NCI-H526 (cell line): ENCODE measurements at places on chromosomes 5 and 9.

- peak; percentile 77 for DNase-seq
Measured at GRCh38 chr5:10695055-10695649, 65.9 kb downstream of the DAP start.

DNA sequence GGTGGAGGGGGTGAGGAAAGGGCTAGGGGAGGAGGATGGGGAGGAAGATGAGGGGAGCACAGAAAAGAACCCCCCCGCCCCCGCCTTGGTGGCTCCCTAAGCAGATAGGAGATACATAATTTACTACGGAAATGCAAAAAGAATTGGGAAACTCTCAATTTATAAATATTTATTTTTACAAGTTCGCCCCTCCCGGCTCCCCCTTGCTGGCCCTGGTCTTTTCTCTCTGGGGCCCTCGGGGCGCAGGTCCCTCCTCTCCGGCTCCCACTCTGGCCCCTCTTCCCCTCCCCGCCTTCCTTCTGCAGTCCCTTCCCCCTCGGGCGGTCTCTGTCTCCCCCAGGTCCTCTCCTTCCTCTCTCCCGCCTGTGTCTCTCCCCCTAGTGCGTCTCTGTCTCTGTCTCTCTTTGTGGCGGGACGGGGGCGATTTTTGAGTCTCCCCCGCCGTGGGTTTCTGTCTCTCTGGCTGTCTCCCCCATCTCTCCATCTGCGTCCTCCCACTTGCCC lies 173.6 kb upstream of the IER5L start:
- peak; percentile 28 for DNase-seq

DNA sequence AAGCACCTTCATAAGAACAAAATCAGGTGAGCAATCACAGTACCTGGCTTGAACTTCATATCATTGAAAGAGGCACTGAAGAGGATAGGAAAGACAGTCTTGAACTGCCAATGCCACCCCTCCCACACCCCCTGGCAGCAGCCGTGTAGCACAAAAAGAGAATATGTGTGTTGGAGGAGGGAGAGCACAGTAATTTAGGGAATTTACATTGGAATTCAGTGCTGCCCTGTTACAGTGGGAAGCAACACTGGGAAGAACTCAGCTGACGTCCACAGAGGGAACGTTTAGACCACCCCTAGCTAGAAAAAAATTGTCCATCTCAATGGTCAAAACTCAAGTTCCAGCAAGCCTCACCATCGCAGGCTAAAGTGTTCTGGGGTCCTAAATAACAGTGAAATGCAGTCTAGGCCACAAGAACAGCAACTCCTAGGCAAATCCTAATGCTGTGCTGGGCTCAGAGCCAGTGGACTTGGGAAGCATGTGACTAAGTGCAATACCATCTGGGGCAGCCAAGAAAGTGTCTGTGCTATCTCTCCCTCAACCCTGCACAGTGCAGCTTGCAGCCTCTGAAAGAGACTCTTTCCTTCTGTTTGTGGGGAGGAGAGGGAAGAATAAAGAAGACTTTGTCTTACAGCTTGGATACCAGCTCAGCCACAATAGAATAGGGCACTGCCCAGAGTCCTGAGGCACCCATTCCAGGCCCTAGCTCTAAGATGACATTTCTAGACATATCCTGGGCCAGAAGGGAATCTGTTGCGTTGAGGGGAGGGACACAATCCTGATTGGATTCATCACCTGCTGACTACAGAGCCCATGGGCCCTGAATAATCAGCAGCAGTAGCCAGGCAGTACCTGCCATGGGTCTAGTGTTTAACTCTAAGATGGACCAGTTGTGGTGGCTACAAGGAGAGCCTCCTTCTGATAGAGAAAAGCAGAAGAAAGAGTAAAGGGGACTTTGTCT lies 62.1 kb upstream of the VLDLR start:
- no peak for DNase-seq

GRCh38 chr5:14824499-14824898 lies 47.1 kb downstream of the ANKH start:
- no peak for DNase-seq

- peak; percentile 22 for DNase-seq
Measured at GRCh38 chr5:59673438-59674058, 220.0 kb downstream of the PDE4D start.

DNA sequence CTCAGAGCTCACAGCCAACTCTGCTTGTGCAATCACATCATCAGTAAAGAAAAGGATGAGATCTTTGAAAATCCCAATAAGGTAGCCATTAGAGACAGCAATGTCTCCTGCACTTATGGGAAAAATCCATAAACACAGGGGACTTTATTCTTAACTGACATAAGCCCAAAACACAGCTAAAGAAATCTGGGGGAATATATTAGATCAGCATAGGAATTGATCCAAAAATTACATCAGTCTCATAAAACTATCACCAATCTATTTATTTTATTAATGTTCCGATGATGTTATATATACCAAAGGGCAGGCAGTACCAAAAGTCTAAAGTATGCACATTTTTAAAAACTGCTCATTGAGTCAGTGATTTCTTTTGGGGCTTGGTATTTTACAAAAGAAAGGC lies 6.9 kb downstream of the MRPS27 start:
- no peak for DNase-seq

DNA sequence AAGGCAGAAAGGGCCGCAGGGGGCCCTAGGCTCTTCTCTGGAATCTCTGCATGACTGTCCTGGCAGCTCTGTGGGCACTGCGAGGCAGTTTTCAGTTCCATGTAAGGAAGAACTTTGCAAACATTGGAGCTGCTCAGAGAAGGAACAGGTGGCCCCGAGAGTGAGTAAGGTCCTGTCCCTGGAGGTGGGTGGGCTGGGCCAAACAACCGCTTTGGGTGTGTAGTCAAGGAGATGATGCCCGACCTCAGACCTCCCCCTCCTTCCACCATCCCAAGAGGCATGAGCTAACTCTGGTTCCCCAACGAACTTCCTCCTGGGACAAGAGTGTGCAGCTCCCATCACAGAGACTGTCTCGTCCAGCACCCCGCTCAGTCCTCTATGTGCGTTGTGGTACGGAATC lies 20.5 kb downstream of the CSF1R start:
- DNase-seq = no peak

DNA sequence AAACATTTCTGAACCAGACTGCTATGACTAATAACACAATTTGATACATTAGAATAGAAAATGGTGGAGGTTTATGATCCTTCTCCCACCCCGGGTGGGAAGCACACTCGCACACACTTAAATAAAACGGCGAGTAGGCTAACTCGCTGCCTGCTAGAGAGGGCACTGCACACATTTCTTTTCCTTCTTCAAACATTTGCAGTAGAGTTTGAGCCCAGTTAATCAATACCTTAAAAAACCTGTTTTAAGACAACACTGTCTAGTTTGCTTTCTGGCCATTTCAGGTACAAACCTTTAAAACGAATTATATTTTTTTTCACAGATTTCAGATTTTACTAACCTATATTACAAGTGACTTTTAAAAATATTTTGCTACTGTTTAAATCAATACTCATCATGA lies 63.5 kb downstream of the EFNA5 start:
- peak; percentile 40 for DNase-seq

DNA sequence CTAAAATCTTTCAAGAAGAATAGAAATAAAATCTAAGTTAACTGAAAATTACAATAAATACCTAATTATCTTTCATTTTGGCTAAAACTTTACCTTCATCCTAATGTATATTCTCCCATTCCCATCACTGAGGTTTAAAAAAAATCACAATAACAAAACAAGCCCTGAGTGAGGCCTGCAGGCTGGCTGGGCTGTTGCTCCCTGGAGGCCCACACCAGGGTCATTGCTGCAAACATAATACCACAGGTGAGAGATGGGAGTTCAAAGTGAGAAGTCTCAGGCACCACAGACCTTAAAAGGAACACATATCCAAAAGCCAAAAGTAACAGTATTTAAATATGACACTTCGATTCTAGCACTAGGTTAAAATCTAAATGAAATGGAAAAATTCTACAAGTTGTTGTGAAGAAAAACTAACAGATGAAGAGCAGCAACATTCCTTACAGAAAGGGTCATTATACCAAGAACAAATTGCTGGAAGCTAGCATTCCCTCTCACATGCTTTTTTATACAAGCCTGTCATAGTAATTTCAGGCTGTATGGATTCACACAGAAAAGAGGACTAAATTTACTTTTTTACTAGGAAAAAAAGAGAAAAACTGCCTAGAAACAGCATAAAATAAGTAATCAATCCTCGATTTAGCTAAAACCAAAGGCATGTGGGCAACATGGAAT lies 57.8 kb downstream of the AUH start:
- DNase-seq = no peak

GRCh38 chr9:20200991-20201431 lies 412.2 kb upstream of the SLC24A2 start:
- no peak for DNase-seq

DNA sequence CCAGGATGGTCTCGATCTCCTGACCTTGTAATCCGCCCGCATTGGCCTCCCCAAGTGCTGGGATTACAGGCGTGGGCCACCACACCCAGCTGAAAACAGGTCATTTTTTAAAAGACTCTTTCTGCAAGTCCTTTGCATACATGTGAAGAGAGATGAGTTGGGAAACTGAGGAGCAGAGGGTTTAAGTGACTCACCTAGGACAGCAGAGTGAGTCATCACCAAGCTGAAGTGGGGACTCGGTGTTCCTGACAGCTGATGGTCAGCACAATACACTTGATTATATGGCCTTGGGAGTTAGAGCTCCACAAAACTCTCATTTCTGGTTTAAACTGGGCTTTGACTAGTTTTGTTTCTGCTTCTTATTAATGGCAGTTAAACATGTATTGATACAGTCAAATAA lies 38.1 kb upstream of the SSBP2 start:
- no peak for DNase-seq

- DNase-seq = no peak
Measured at GRCh38 chr9:4815381-4815956, 22.7 kb downstream of the RCL1 start.

- DNase-seq = no peak
Measured at GRCh38 chr5:172667786-172668593, 26.9 kb downstream of the NEURL1B start.

DNA sequence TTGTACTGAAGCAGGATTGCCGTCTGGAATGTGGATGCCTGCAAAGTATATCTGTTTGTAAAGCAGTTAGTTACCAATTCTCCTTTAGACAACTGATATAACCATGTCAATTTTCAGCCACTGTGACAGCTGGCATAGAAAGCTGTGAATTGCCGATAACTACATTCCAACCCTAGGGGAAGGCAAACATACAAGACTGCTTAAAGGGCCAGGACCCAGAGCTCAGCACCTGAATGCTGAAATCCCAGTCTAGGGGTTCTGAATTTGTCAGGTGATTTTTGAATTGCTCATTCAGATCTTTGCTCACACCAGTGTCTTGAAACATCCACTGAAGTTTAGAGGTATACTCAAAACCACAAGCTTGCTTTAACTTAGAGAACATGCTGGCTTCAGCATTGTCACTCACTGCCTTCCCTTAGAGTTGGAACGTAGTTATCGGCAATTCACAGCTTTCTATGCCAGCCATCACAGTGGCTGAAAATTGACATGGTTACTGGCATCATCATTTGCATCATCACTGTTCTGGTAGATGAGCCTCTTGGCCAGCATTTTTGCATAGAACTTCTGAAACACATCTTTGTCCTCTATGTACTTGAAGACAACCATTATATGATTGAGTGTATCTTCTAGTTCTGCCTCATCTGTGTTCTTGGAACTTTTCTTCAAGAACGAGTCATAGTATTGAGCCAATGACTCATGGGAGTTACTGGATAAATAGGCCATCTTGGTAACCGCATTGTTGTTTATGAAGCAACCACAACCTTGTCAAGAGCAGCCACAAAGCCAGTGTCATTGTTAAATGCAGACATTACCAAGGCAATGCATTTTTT lies 82.1 kb downstream of the CCDC192 start:
- peak; percentile 26 for DNase-seq

DNA sequence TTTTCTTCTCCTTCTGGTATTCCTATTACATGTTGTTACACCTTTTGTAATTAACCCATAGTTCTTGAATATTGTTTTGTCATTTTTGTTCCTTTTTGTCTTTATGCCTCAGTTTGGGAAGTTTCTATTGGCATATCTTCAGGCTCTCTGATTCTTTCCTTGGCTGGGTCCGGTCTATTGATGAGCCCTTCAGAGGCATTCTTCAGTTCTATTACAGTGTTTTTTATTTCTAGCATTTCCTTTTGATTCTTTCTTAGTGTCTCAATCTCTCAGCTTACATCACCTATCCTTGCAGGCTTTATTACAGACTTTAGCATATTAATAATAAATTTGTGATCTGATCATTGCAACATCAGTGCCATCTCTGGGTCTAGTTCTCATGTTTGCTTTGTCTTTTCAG lies 33.8 kb downstream of the PHF2 start:
- no peak for DNase-seq

DNA sequence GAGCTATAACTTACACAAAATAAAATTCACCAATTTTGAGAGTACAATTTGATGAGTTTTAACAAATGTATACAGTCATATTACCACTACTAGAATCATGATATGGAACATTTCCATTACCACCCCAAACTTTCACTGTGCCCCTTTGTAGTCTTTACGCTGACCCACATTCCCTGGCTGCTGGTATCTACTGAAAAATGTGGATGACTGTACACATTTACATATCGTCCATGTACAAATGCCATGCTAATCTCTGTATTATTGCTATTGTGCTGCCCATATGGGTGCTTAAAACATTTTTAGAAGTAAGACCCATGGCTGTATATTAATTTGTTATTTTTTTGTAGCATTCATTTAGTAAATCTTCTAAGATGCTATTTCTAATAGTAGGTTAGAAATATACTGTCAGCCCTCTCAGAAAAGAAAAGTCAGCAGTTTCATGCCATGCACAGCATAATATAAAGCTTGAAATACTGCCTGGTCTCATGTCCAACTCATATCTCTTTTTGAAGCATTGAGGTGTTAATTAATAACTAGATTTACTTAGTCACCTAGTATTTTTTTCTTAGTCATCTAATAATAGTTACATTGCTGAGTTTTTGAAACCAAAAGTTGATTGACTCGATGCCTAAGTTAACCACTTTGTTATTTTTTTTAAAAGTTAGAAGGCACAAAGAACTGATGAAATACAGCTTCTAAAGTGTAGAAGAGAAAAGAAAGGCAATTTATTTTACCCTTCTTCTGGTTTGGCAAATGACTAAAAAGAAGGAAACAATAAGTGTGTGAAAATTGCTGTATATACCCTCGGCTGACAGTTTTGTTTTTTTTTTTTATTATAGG lies 188.3 kb upstream of the MEF2C start:
- DNase-seq = no peak

DNA sequence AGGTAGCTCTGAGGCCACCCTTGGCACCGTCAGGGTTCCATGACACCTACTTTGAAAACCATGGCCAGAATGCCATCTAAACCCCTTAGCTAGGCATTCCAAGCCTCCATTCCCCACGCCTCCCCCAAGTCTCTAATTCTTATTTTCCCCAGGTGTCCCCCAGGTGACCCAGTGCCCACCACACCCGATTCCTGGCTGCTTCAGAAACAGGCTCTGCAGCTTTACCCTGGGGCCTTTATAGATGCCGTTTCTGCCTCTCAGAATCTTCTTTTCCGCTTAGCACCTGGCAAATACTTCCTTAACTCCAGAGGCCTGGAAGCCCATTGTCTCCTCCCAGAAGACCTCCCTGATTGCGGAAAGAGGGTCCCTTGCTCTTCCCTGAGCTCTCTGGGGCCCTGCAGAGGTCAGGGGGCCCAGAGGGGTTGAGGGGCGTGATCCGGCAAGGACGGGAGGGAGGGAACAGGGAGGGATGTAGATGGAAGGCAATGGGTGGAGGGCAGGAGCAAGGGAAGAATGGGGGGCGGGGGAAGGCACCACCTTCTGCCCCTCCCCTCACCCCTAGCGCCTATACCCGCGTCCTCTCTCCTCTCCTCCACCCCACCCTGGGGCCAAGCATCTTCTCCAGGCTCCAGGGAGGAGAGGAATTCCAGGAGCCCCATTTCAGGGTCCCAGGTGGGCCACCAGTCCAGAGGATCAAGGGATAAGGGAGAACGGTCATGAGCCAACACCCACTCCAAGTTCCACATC lies 12.0 kb upstream of the WDR38 start:
- DNase-seq = no peak

GRCh38 chr9:133369933-133370332 lies 5.9 kb downstream of the SURF4 start:
- DNase-seq = no peak
